Amniotic stem cell (primary cell): ENCODE measurements at places on chromosomes 2 and 18.
A peak's percentile ranks its signal among the peaks of the same experiment; 100 is the strongest.

DNA sequence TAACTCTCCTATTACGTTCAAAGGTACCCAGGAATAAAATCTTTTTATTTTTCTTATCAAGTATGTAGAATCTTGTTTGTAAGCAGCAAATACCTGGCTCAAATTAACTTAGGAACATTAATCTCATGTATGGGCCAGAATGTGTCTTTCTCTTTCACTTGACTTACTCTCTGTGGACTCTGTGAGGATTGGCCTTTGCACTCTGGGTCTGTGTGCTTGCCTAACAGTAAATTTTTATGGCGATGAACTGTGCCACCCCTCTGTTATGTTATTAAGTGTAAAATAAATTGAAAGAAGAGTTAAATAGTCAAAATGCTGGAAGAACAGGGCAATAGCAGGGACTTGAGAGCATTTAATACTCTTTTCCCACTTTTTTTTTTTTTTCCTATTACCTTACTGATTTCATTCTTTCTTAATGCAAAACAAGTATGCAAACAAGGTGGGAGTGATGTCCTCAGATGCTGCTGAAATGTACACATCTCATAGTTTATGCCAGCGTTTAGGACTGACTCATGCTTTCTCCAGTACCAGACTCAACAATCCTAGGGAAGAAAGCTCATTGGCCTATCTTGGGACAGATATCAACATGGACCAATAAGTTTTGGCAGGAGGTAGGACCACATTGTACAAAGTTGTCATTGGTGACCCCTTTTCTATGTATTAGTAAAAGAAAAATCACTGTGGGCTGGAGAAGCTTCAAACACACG lies 25.5 kb downstream of the LYPD6 start:
- DNase-seq = no peak

DNA sequence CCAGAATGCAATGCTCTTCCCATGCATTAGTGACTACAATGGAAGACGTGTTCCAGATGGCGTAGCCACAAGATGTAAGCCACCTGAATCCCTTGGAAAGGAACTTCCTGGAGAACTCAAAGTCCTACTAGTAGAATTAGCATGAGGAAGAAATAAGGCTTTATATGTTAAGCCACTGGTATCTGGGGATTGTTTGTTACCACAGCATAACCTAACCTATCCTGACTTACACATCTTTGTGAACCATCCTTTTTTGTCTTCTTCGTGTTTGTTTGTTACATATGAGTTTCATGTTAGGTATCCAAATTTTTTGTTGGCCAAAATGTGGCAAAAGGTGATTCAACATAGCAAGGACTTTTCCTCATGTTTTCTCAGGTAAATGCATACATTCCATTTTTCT lies 188.9 kb downstream of the C1D start:
- DNase-seq = no peak

DNA sequence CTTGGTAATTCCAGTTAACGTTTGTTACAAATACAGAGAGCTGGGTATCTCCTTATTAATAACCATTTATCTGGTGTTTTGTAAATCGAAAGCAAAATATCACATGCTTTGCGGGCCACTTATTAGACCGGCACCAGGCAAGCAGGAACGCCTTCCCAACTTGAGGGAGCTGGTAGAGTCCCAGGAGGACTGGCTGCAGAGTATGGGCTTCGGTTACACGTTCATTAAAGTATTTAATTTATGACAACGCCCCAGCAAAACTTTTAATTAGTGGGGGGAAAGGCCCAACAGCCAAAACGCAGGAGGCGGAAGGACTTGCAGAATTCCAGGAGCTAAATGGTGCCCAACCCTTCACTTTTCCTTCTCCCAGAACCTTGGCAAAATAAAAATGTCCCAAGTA lies 3.7 kb downstream of the SMAD7 start:
- no peak for DNase-seq

DNA sequence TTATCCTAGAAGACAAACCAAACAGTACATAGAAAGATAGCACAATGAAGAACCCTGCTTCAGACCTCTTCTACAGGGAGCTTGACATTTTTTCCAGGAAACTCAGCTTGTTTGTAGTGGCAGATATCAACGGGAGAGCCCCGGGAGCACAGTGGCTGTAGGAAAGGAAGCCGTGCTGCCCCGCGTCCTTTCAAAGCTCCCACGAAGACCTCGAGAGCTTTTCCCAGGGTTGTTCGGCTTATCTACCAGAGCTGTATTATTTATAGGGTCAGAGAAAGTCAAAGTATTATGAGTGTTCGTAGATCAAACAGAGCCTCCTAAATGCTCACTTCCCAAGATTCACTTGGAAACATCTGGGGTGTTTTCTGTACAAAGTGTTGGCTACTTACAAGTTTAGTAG lies 167.1 kb upstream of the COPS8 start:
- no peak for DNase-seq

- DNase-seq = no peak
These were observed 427.7 kb downstream of the CDH2 start for GRCh38 chr18:27749194-27749593.

GRCh38 chr2:227864161-227864756 lies 7.2 kb upstream of the DAW1 start:
- DNase-seq = no peak

- DNase-seq = peak; percentile 67
These were observed 97.6 kb downstream of the NDUFA10 start for GRCh38 chr2:239927424-239927981.

GRCh38 chr18:48868468-48869466 lies 82.0 kb downstream of the SMAD7 start:
- no peak for DNase-seq

DNA sequence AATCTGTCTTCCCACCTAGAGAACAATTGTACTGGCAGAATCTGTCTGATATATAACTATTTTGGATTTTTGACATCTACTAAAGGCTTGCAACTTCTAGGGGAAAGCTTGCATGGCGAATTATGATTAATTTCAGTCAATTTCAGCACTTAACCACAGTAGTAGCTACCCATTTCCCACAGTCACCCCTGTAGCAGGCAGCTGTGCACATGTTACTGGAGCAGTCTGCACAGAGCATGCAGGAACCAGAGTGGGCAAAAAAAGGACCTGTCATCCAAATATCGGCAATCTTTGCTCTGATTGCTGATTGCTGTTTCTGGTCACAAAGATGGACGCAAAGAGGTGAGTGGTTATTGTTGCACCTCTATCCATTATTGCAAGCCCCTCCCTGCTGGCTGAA lies 473.3 kb downstream of the SPAG16 start:
- DNase-seq = no peak

- no peak for DNase-seq
These were observed 46.0 kb downstream of the CAVIN2 start for GRCh38 chr2:191800874-191801273.

- no peak for DNase-seq
These were observed 81.6 kb downstream of the AOX1 start for GRCh38 chr2:200667413-200667812.

- no peak for DNase-seq
These were observed 55.5 kb upstream of the RNF152 start for GRCh38 chr18:61948281-61948741.

GRCh38 chr18:46293742-46294181 lies 189.6 kb downstream of the HAUS1 start:
- DNase-seq = no peak

DNA sequence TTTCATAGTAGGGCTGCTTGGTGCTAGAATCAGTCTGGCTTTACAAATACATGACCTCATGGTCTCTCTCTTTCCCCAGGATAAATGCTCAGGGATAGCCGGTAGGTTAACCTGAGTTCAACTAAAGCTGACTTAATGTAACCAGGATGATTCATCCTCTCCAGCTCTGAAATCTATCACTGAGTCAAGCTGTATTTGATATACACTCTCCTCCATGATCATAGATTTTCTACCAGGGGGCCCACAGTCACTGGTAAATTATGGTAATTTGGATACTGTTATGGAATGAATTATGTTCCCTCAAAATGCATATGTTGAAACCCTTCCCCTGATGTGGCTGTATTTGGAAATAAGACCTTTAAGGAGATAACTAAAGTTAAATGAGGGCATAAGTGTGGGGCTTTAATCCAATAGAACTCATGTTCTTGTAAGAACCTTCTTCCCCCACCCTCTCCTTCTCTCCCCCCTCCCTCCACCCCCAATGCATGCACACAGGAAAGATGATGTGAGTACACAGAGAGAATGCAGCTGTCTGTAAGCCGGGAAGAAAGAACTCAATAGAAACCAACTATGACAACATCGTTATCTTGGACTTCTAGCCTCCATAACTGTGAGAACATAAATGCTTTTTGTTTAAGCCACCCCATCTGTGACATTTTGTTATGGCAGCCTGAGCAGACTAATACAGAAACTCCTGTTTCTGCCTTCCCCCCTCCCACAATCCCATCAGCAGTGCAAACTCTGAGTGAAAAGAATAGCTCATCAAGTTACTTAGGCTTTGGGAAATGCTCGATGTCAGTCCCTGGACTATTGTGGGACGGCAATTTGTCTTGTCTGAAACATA lies 134.9 kb upstream of the KYNU start:
- DNase-seq = no peak

- DNase-seq = no peak
These were observed 437.4 kb upstream of the CDH19 start for GRCh38 chr18:67041334-67041733.

DNA sequence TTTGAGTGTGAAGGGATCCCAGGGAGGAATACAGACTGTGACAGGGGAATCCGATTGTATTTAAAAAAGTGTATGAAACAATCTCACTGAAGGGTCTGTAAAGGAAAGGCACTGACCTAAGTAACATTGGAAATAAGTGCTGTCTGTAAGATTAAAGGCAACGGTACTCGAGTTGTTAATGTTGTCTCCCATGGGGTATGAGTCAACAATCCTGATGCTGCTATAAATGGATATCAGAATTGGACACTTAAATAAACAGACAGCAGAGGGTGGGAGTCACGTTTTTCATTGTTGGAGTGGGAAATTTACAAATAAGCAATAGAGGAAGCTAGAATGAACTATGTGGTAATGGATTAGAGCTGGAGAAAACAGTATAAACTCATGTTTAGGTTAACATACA lies 452.4 kb upstream of the RGPD4 start:
- no peak for DNase-seq

GRCh38 chr18:29078273-29078672 lies 901.3 kb upstream of the CDH2 start:
- DNase-seq = no peak

DNA sequence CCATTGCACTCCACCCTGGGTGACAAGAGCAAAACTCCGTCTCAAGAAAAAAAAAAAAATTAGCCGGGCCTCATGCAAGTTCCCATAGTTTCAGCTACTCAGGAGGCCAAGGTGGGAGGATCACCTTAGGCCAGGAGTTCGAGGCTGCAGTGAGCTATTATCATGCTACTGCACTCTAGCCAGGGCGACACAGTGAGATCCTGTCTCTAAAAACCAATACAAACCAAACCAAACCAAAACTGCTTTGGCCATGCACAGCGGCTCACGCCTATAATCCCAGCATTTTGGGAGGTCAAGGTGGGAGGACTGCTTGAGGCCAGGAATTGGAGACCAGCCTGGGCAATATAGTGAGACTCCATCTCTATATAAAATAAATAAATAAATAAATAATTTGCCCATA lies 19.1 kb downstream of the NIFK start:
- no peak for DNase-seq

GRCh38 chr2:145546091-145546490 lies 1026.2 kb upstream of the ZEB2 start:
- no peak for DNase-seq
